ENCODE measurements at places on chromosomes 7 and 10.

- no peak for DNase-seq
These were observed 1.9 kb upstream of the SGMS1 start for GRCh38 chr10:50625649-50626132.

DNA sequence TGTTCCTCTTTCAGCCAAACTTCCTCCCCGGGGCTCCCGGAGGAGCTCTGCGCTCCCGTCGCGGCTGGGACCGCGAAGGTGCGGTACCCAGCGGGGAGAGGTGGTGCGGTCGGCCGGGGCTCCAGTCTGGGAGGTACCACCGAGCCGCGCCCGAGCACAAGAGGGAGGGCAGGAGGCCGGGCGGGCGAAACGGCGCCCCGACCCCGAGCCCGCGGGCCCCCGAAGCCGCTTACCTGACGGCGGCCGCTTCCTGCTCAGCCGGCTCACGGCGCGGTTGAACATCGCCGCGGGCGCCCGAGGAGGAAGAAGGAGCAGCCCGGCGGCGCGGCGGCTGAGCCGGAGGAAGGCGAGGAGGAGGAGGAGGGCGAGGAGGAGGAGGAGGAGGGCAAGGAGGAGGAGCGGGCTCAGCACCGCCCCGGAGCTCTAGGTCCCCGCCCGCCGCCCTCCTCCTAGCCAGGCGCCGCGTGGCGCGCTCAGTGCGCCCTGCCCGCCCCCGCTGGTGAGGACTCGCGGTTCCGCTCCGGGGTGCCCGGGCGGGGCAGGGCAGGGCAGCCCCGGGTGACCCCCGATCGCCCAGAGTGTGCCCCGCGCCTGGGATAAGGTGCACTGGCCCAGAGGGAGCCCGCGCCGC, at the start of gene RGS10:
TSS of gene RGS10 (minus strand) at position 363 of the 631 bp plus-strand sequence. CDS start at position 282, 81 bp downstream.
- DNase-seq: peak; percentile 86

DNA sequence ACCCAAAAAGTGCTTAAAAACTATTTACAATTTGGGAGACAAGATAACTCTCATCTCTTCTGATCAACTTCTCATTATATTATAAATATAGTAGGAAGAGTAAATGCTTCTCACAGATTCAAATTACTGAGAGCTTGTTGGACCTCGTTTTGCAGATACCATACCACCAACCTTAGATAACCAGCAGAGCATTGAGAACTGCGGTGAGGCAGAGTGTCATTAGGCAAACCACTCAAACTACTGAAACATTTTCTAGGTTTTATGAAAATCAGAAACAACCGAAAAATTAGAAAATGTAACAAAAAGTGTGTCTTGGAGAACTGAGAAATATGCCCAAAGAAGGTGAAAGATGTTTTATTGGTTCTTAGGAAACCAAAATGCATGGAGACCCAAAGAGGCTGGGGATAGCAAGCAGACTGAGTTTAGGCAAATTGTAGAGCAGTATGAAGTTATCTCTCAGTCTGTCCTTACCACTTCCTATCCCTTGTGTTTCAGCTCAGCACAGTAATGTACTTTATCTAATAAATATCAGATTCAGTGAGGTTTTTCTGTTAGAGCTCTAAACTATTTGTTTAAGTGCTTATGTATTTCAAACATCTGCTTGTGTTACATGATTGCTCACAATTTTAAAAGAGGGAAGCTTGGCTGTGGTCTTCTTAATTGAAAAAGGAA, 77.9 kb downstream of the HECTD2 start:
- no peak for DNase-seq

DNA sequence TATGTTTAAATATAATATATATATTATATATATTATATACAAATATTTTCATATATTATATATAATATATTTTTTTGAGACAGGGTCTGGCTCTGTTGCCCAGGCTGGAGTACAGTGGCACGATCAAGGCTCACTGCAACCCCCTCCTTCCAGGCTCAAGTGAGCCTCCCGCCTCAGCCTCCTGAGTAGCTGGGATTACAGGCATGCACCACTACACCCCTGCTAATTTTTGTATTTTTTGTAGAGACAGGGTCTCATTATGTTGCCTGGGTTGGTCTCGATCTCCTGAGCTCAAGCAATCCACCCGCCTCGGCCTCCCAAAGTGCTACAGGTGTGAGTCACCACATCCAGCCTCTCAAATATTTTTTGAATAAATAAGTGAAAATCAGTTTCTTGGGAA, 215.5 kb downstream of the GATA3 start:
- DNase-seq: no peak

GRCh38 chr7:72020311-72020710, 391.8 kb downstream of the CALN1 start:
- DNase-seq: no peak

DNA sequence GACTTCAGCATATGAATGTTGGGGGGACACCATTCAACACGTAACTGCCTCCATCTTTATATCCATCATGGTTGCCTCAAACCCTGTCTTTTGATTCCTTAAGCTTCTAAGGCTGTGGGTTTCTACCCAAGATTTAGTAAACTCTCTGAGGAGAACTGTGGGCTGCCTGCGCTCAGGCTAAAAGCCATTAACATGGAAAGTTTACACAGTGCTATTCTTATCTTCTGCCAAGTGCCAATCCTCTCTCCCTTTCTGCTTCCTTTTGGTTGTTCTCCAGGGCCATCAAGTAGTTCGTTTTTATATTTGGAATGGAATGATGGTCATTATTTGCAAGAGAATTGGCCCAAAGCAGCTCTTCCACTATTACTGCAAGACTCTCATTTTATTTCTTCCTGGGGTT, 97.3 kb upstream of the KLF14 start:
- no peak for DNase-seq

DNA sequence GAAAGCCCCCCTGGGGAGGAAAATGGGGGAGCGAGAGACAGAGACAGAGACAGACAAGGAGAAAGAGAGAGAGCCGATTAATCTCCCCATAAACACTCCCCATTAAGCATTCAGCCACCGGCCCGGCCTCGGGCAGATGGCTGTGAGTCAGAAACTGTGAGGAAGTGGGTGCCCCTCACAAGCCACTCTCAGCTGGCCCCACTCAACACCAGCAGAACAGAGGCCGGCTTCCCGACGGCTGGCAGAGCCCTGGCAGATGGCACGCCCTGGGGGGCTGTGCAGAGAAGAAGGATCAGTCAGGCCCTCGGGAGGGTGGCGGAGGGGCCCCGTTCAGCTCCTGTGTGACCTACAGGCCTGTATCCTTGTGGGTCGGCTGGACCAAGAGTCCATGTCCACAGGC, 41.2 kb downstream of the CAMK2B start:
- no peak for DNase-seq

GRCh38 chr7:28230261-28230660, 49.7 kb upstream of the JAZF1 start:
- no peak for DNase-seq

DNA sequence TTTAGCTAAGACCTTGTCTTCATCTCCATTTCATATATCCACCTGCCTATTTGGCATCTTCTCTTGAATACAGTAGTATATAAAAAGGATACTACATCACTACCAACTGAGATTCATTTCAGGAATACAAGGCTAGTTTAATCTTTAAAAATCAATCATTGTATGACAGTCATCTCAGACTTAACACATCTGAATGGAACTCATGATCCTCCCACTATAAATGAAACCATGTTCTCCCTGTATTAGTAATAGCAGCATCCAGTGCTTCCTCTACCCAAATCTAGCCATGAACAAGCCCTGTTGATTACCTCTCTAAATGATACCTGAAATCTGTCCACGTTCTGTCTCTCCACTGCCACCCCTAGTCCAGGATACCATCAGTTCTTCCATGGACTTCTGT, 196.2 kb downstream of the CDK14 start:
- no peak for DNase-seq

- no peak for DNase-seq
These were observed 17.8 kb downstream of the ESYT2 start for GRCh38 chr7:158811461-158811860.

DNA sequence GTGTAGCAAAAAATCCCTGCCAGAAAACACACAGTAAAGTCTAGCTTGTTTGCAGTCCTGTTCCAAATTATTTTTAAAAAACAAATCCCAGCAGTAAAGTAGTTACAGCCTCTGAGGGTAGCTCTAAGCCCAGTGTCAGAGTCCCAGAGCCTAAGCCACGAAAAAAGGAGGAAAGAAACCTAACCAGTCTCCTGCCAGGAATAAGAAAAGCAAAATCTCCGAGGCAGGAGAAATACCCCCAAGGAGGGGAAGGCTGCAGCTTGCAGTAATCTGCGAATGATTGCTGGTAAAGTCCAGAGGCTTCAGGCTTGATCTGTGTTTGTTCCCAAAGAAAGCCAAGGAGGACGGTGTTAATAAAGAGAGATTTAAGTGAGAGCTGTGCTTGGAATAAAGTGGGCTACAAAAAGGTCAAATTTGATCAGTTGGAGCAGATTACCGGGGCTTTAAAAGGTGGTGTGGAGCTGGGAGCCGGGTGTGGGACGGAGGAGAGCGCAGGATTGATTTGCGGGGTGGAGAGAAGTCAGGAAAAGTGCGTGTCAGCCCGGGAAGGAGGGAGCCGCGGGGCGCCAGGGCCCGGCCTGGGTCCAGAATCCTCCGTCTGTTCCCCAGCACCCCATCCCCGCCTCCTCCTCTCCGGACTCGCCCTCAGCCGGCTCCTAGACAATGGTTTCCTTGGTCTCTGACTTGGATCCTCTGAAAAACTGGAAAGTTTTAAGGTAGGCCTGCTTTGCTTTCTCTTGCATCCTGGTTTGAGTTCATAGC, 219.4 kb upstream of the CELF2 start:
- no peak for DNase-seq

- no peak for DNase-seq
These were observed 160.2 kb downstream of the SRPK2 start for GRCh38 chr7:105228555-105228954.

GRCh38 chr10:17751781-17752445, at the start of gene TMEM236:
TMEM236 (plus strand) TSS chr10:17752201; CDS start chr10:17752296, 95 bp downstream.
- no peak for DNase-seq

DNA sequence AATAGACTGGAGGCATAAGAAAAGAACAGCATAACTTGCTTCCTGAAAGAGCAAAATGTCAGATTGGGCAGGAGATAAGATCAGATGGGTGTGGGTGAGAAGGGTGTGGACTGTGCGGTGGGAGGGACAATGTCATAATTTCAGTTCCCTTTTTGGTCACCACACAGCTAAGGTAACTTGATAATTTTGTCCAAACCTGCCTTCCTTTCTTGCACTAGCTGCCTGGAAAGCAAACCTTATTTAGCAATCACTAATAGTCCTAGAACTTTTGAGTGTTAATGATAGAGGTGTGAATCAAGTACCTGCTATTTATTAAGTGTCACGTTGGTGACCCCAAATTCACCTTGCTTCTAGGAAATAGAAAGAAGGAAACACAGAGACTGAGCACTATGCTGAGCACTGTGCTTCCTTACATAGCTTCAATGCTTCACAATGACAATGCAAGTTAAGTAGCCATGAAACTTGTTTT, 72.4 kb upstream of the SP4 start:
- peak; percentile 82 for DNase-seq

GRCh38 chr10:78312197-78313047, 278.8 kb downstream of the RPS24 start:
- no peak for DNase-seq

DNA sequence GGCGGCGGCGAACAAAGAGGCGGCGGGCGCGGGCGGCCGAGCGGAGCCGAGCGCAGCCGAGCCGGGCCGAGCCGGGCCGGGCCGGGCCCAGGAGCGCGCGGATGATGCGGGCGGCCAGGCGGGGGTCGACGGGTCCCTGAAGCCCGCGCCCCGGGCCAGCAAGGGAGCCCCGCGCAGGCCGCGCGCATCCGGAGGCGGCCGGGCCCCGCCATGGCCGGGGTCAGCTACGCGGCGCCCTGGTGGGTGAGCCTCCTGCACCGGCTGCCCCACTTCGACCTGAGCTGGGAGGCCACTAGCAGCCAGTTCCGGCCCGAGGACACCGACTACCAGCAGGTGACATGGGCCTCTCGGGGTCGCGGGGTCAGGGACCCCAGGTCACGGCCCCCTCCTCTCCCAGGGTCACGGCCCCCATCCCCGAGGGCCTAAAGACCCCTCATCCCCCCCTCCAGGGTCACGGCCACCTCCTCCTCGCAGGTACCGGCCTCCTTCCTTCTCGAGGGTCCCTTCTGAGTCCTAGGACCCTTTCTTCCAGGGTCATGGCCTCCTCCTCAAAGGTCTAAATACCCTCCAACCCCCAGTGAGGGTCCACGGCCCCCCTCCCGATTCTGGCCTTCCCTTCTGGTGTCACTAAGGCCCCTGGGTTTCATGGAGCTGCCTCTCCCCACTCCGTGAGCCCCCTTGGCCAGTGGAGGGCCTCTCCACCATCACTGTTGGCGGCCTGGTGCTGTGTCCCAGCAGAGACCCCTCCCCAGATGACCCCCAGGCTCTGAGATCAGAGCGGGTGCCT, at the start of gene TTYH3:
TSS of gene TTYH3 (plus strand) at position 41 of the 787 bp plus-strand sequence. CDS start at position 211, 170 bp downstream.
- DNase-seq: no peak

- DNase-seq: no peak
These were observed 99.3 kb upstream of the CTBP2 start for GRCh38 chr10:125259651-125260050.

GRCh38 chr10:122422266-122422989, 32.0 kb upstream of the ARMS2 start:
- no peak for DNase-seq

- no peak for DNase-seq
These were observed 462.2 kb downstream of the AUTS2 start for GRCh38 chr7:70060298-70061068.

GRCh38 chr7:30682212-30683083, at the start of gene CRHR2:
CRHR2 (minus strand) TSS chr7:30682456; CDS start chr7:30682280, 176 bp downstream.
- DNase-seq: no peak

GRCh38 chr10:110265573-110266193, 39.0 kb downstream of the SMNDC1 start:
- DNase-seq: no peak

DNA sequence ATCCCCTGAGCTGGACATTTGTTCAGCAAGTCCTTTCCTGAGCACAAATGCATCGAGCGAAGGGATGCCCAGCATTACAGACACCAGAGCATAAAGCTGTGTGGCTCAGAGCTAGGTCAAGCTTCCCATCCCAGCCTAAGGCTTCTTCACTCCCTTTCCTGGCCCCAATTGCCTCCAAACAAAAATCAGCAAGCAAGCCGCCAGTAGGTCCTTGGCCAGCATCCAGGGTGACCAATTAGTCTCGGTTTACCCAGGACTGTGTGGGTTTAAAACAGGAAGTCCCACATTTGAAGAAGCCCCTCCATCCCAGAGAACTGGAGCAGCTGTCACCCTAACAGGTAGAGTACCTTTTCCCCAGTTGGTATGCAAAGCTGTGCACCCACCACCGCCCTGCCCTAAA, 51.2 kb downstream of the PRKAG2 start:
- no peak for DNase-seq

DNA sequence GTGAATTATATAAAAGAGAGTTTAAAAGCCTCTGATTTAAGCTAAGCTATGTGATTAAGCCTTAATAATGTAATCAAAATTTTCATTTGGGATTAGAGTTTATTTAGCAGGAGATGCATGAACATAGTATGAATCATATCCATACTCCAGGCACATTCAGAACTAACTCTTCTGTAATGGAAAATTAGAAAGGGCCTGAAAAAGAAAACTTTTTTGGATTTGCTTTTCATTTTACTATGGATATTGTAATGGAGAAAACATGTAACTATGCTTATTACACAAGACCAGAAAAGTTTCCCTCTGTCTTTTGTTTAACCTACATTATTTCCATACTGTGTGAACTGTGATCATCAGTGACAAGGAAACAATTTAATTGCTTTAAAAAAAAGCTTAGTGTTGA, 22.0 kb downstream of the TES start:
- DNase-seq: no peak
